ENCODE measurements at places on chromosomes 13 and 19. TPM values are rescaled to one million over a fixed set of nuclear protein-coding genes. Genes with fewer than 3 reads are reported as not detected.

DNA sequence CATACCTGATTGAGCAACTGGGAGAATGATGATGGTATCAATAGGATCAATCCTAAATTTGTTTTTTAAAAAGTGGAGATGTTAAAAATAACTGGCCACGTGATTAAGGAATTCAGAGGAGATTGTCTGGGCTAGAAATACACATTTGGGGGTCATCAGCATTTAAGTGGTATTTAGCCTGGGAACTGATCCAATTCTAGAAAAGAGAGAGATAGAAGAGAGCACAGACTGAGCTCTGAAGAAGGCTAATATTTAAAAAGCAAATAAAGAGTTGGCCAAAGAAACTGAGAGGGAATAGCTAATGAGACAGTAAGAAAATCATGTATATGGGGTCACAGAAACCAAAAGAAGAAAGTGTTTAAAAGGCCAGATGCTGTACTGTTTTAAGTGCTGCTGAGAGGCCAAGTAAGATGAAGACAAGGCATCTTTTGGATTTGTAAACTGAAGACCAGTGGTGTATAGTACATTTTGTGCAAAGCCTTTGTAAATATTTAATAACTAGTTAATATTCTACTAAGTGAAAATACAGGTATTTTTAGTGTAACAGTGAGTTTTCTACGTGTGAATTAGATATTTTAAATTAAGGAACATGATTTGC is 40.2 kb downstream of the UBL3 start:
- no peaks in the 10 kb centered on the region for H3K36me3 ChIP-seq
- peaks cover 16% of the 10 kb centered on the region for H3K4me1 ChIP-seq
- no peak overlapping the region for H3K4me3 ChIP-seq
- H3K27ac ChIP-seq: no peak overlapping the region
- no peaks in the 10 kb centered on the region for H3K27me3 ChIP-seq
- no peak for DNase-seq

DNA sequence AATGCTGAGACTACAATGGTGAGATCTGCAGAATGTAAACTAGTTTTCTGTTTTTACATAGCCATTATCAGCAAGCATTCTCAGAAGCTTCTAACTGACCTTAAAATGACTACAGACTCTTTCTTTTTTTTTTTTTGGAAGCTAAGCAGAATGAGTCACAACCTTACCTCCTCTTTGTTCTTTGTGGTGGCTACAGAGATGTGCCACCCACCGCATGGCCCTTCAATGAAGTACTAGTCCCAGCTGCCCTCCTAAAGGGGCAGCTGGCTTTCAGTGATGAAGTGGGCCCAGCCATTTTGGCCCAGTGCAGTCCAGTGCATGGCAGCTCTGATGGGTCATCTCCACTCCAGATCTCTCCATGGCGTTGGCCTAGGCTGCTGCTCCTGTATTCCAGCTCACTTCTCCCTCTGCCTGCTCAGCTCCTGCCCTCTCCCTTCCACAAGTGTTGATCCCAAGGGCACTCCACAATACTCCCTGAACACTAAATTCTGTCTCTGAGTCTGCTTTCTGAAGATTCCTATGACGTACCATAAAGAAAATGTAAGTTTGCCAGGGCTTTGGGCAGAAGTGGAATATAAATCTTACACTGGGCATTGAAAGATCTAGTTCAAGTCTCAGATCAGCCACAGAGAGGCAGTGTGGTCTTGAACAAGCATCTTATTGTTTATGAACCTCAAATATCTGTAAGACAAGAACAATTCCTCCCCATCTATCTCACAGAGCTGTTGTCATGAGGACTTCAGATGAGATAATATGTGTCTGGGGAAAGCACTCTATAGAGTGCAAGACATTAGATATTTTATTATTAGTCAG is 85.6 kb downstream of the RXFP2 start:
- no peaks in the 10 kb centered on the region for H3K27me3 ChIP-seq
- H3K36me3 ChIP-seq: no peaks in the 10 kb centered on the region
- DNase-seq: no peak
- no peak overlapping the region for H3K4me3 ChIP-seq
- H3K4me1 ChIP-seq: peaks cover 3% of the 10 kb centered on the region
- no peak overlapping the region for H3K27ac ChIP-seq

GRCh38 chr19:21317821-21318220 is 11.4 kb downstream of the ZNF708 start:
- H3K27me3 ChIP-seq: no peaks in the 10 kb centered on the region
- no peaks in the 10 kb centered on the region for H3K36me3 ChIP-seq
- H3K27ac ChIP-seq: no peak overlapping the region
- H3K4me3 ChIP-seq: no peak overlapping the region
- H3K4me1 ChIP-seq: no peaks in the 10 kb centered on the region

GRCh38 chr19:19214892-19215291 is 3.1 kb downstream of the NCAN start:
- H3K4me3 ChIP-seq: no peak overlapping the region
- peaks cover 29% of the 10 kb centered on the region for H3K27me3 ChIP-seq
- no peak for DNase-seq
- no peaks in the 10 kb centered on the region for H3K4me1 ChIP-seq

DNA sequence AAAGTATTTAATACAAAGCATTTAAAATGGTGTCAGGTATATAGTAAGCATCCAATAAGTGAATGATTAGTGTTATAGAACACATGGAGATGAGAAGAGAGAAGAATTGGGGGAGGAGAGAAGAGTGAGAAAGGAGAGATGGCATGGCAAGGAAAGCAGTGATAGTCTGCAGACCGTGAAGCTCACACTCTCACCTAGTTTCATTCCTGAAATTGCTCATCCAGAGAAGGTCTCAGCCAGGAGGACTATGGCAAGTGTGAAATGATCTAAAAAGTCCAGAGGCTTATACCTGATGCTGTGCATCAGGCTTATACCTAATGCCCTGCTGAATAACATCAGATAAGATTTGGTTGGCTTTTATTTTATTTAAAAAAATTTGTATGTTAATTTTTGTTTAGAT is 351.6 kb upstream of the KLF12 start:
- no peaks in the 10 kb centered on the region for H3K4me1 ChIP-seq
- DNase-seq: no peak
- no peaks in the 10 kb centered on the region for H3K36me3 ChIP-seq
- no peak overlapping the region for H3K4me3 ChIP-seq

DNA sequence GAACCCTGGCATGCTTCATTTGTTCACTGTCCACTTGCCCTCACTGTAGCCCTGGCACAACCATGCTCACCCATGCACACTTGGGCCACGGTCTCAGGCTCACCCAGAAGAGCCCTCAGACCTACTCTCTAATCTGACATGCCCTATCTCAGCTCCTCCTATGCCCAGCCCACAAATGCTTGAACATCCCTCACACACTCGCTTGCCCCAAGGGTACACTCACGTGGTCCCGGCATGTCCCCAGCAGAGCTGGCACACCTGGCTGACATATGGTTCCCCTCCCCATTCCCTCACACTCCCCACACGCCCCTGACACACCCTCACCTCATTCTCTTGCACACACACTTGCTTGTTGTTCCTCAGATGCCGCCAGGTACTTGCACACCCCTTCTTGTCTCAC is 55.7 kb downstream of the MAP4K1 start:
- peaks cover 6% of the 10 kb centered on the region for H3K27me3 ChIP-seq
- H3K36me3 ChIP-seq: no peaks in the 10 kb centered on the region
- peaks cover 12% of the 10 kb centered on the region for H3K4me1 ChIP-seq
- no peak overlapping the region for H3K4me3 ChIP-seq
- DNase-seq: no peak

GRCh38 chr13:73335210-73335609 is 276.4 kb downstream of the KLF5 start:
- no peaks in the 10 kb centered on the region for H3K27me3 ChIP-seq
- no peaks in the 10 kb centered on the region for H3K36me3 ChIP-seq
- H3K4me1 ChIP-seq: no peaks in the 10 kb centered on the region

DNA sequence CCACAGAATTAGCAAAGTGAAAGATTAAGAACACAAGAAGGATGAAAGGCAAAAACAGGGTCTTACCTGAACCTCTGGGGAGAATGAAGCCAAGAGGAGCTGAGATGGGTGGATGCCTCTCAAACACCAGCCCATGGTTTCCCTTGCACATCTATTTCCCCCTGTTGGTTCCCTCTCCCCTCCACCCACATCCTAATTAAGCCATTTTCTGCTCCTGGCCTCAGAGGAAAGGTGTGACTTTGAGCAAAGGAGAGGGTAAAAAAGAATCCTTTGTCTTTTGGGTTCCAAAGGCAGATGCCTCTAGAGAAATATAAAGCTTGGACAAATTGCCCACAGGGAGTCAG is 214.9 kb downstream of the RAP2A start:
- no peak overlapping the region for H3K27ac ChIP-seq
- no peaks in the 10 kb centered on the region for H3K4me1 ChIP-seq
- DNase-seq: no peak
- H3K4me3 ChIP-seq: no peak overlapping the region

DNA sequence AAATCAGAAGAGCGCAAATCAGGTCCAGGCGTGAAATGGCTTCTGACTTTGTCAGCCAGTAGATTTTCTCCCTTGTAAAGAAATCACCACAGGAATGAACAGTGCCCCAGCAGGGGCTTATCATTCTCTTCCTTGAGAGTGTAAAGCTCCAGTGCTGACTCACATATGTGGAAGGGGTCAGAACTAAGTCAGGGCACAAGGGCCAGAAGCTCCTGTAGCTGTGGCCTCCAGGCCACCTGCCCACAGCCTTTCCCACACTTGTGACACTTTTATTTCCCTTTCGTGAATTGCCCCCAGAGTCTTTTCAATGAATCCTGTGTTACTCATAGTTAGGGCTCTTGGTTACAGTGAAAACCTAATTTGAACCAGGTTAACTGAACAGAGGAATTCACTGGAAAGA is 99.6 kb downstream of the SUCLA2 start:
- no peak for DNase-seq
- H3K36me3 ChIP-seq: no peaks in the 10 kb centered on the region
- H3K27me3 ChIP-seq: no peaks in the 10 kb centered on the region
- no peak overlapping the region for H3K27ac ChIP-seq

DNA sequence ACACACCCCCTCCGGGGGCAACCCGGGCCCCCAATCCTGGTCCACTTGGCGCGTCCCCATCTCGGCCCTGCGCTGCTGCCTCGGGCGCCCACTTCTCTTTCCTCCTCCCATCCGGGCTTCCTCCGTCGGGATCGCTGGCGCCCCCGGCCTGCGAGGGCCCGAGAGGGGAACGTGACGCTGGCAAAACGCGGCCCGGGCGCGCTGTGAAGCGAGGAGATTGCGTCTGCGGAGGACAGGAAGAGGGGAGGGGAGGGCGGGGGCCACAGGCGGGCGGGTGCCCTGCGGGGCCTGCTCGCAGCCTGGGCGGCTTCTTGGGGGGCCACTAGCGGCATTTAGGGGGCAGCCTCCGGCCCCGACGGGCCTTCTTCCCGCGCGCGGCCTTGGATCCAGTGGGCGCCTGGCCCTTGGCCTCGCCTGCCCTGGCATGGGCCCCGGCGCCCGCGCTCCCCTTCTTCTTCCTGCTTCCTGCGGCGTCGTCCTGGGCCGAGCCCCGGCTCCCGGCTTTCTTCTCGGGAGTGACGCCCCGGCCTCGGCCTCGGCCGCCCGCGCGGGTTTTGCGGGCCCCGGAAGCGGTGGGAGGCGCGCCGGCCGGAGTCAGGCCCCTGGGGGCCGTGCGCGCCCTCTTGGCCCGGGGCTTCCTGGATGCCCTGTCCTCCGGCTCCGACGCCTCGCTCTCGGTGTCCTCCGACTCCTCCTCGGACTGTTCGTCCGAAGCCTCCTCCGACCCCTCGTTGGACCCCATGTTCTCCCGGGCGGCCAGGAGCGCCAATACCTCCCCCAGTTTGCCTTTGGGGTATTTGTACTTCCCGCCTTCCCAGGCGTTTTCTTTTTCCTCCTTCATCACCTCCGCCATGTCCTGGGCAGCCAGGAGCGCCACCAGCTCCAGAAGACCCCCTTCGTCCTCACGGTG is 2.2 kb downstream of the PNMA8B start:
- no peak overlapping the region for H3K4me3 ChIP-seq
- H3K4me1 ChIP-seq: peaks cover 32% of the 10 kb centered on the region
- H3K27ac ChIP-seq: peak overlapping the region; percentile 58
- no peaks in the 10 kb centered on the region for H3K36me3 ChIP-seq

DNA sequence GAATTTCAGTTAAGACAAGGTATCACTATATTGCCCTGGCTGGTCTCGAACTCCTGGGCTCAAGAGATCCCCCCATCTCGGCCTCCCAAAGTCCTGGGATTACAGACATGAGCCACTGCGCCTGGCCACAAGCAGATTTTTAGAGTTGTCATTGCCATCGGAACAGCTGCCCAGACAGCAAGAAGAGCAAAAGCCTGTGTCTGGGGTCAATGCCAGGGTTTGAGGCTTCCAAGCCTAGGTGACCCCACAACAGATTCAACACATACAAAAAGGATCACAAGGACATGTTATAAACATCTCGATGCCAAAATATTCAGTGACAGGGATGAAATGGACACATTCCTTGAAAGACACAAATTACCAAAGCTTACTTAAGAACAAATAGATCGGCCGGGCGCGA is 40.1 kb upstream of the KLF2 start:
- H3K27me3 ChIP-seq: no peaks in the 10 kb centered on the region
- peak overlapping the region; percentile 92 for H3K27ac ChIP-seq
- no peak for DNase-seq
- no peak overlapping the region for H3K4me3 ChIP-seq

DNA sequence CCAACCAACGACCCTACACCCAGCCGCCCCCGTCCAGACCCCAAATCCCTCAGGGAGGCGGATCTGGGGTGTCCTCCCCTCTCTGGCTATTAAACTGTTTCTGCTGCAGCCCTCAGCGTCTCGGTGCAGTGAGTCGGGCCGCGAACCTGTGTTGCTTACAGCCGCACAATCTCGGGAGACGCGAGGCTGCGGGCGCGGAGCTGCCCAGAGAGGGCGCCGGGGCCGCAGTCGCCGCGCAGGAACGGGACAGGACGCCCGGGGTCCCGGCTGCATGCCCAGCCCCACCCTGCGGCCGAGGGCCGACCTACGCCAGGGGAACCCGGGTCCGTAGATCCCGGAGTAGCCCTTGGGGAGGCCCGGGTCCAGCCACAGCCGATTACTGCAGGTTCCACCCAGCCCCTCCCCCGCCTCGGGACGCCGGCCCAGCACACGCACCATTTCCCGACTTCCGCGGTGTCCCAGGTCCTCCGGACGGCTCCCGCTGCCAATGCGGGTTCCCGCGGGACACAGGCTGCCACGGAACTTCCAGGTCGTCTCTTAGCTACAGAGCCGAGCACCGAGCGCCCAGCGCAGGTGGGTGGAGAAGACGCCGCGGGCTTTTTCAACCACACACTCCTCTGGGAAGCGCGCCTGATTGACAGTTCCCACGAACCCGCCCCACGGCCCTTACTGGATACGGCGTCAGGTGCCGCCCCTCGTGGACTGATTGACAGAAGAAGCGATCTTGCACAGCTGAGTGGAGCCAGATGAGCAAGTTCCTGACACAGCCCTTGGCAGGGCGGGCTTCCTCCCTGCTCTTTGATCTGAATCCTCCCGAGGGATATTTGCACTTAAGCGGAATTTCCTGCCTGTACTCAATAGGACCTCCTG is at the start of gene ZNF799:
Gene ZNF799, minus strand, starts transcription at position 639 of the 870 bp plus-strand sequence. Its CDS starts 201 bp downstream, at position 438.
- peak; percentile 94 for DNase-seq
- peak within 1 kb of the TSS; percentile 81 for H3K4me3 ChIP-seq
- H3K4me1 ChIP-seq: peaks cover 6% of the 10 kb centered on the region
- H3K36me3 ChIP-seq: no peaks in the 10 kb centered on the region

GRCh38 chr13:43227721-43228120 is 204.3 kb downstream of the DNAJC15 start:
- no peak for DNase-seq
- H3K4me1 ChIP-seq: no peaks in the 10 kb centered on the region
- H3K36me3 ChIP-seq: no peaks in the 10 kb centered on the region
- no peak overlapping the region for H3K4me3 ChIP-seq
- H3K27ac ChIP-seq: no peak overlapping the region

- H3K4me1 ChIP-seq: peaks cover 1% of the 10 kb centered on the region
- no peak overlapping the region for H3K27ac ChIP-seq
- H3K36me3 ChIP-seq: no peaks in the 10 kb centered on the region
- H3K4me3 ChIP-seq: no peak overlapping the region
Measured at GRCh38 chr19:52331757-52332156, 4.3 kb upstream of the ZNF610 start.

The SYNGR4 gene
- total RNA-seq: not detected

The CHST8 gene
- 0.84 TPM for total RNA-seq
